C1 segment of cervical spinal cord (tissue), 14 donors: ENCODE measurements at places on chromosomes 7 and 10.

DNA sequence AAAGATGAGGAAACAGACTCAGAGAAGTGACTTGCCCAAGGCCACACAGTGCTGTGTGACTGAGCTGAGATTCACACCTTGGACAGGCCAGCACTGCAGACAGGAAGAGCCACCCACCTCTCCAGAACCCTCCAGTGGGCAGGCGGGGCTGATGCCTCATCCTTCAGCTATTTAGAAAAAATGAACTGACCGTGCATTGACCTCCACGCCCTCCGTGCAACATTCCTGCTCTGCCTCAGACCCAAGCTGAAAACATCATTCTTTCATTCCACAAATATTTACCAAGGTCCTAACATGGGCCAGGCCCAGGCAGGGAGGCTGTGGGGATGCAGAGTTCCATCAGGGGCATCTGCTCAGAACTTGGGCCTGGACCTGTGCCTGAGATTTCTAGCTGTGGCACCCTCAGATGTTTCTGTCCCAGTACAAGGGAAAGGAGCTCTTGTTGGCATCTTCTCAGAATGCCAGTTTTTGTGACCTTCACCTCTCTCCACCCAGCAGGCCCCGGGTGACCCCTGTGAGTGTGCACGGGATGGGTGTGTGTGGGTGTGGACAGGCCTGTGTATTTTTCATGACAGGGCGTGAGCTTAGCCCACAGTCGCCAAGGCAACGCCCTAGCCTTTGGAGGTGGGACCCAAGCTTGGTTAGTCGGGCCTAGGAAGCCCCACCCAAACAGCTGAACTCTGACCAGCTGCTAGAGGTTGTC is 6.5 kb downstream of the VSIR start:
- DNase-seq: no peak

DNA sequence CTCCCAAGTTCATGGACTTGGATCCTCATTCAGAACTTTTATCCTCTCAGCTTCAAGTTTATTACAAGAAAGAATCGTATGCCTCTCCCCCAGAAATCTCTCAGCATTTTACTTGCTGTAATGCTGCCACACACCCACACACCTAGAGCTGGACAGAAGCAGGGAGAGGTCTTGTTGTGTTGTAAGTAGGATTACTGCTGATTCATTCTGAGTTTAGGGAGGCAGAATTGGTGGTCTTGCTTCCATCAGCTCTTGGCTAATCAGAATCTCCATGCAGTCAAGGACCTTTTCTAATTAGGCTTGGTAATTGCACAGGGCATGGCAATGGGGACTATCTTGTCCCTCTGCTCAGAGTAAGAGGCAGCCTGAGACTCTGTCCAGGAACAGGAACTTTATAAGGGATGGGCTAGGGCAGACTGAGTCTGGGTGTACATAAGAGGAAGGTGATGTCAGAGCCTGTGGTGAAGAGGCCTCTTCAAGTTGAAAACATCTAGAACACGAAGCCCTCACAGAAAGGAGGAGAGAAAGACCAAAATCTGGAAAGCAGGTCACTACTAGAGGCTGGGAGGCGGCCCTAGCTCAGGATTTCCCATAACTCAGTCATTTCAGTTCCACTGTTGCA is 7.0 kb upstream of the PTPRE start:
- peak; percentile 28 for DNase-seq

DNA sequence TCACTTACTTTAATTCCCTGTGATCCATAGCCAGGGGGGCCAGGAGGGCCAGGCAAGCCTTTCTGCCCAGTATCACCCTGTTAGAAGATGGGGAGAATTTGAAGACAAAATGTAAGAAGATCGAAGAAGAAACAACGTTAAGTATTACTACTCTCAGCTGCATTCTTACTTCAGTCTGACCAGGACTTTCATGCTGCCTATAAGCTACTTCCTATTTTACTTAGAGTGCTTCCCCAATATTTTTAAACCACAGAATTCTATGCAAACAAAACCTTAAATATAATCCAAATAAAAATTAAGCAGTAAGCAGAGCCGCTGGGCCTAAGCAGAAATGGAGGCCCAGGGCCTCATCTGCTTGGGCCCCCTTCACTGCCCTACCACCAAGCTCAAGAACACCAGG is 117.8 kb downstream of the COL28A1 start:
- no peak for DNase-seq

GRCh38 chr7:17646253-17646956 is 293.9 kb downstream of the SNX13 start:
- no peak for DNase-seq

DNA sequence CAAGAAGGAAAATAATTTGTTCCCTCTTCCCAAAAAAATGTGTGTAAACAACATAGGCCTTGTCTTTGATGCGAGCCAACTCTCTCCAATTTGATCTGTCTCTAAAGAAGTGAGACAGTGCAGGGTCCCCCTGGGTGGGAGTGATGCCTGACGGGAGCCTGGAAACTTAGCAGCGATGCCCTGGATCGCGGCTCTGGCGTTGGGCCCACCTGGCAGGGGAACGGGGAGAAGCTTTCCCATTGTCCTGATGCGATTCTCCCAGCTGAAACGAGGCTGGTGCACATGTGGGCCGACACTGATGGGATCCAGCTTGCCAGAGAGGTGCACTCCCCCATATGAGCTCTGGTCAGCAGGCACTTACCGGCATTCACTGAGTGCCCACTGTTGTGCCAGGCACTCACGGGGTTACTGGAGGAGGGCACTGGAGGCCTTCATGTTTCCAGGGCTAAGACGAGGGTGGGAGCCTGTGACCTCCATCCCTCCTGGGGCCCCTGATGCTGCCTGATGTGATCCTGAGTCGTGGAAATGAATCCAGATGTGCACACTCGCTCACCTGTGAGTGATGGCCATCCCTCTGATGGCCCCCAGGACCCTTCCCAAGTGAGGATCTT is 132.8 kb downstream of the PTPN20 start:
- no peak for DNase-seq

DNA sequence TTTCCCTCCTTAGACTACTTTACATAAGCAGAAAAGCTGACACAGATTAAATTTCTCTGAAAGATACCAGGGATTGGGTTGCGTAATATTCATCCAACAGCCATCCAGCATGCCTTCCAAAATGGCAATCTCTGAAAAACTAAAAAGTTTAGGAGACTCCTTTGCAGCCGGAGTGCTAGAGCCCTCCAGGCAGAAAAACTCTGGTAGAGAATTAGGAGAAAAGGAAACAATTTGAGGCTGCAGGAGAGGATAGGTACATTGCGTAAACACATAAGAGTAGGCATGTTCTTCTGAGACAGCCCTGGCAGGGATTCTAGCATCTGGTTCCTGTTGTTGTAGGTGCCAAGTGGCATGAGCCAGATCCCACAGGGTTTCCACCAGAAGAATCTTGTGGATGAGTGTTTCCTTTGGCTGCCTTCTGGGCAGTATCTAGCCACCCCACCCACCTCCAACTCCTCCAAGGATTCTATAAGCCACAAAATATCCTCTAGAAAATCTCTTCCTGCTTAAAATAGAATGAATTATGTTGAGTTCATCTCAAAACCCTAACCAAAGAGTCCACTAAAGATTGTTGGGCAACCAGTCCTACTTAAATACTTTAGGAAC is 402.4 kb downstream of the HGF start:
- no peak for DNase-seq

- no peak for DNase-seq
Observed at GRCh38 chr7:127782075-127782474, 130.1 kb downstream of the SND1 start.

- no peak for DNase-seq
Observed at GRCh38 chr7:45645141-45645969, 71.2 kb downstream of the ADCY1 start.

DNA sequence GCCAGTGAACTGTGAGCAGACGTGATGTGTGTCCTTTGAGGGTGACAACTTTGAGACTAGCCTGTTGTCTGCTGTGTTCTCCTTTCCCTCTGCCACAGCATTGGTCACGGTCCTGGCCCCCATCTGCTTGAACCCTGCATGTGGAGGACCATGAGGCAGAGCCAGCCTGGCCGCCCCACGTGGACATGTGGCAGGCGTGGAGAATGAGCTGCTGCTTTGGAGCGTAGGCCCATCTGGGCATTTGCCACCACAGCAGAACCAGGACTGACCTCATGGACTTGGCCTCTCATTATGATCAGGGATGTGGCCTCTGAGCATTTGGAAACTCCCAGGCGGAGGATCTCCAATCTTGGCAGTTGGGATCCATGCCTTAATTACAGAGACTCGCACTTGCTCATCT is 448.5 kb downstream of the TCERG1L start:
- DNase-seq: no peak

- no peak for DNase-seq
Observed at GRCh38 chr7:106365252-106366005, 80.6 kb upstream of the NAMPT start.

DNA sequence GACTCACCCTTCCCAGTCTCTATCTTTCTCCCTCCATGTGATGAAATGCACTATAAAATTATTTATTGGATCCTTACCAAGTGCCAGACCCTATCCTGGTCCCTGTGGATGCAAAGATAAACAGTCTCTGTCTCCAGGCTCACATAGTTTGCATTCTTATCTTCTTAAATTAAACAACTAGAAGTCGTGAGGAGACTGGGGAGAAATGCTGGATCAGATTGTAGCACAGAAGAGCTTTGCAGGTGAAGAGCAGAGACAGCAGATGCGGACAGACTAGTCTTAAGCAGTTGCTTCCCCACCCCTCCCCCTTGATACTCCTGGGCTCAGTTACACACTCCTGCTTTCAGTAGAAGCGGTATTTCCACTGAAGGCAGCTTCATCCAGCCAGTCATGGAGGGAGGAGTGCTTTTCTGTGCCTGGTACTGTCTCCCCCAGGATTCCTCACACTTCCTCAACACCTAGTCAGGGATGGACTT is 20.8 kb upstream of the CDK1 start:
- DNase-seq: no peak

GRCh38 chr7:8121243-8121642 is 140.7 kb downstream of the ICA1 start:
- DNase-seq: no peak

DNA sequence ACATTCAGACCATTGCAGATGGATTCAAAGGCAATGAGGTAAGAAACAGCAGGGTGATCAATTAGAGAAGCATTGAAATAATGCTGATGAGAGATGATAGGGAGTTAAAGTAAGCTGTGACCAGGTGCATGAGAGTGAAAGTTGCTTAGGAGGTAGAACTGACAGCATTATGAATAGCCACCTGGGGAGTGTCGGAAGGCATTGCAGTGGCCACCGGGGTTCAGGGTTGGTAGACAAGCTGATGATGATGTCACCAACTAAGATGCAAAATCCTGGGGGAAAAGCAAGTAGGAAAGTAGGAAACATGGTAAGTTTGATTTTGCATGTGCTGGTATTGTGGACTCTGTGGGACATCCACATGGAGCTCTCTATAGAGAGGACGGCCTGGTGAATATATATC is 211.9 kb upstream of the ETV1 start:
- no peak for DNase-seq
